Foreskin keratinocyte (primary cell): ENCODE measurements at places on chromosomes 11 and 22. TPM values are rescaled to one million over a fixed set of nuclear protein-coding genes. Genes with fewer than 3 reads are reported as not detected.

Gene LIPT2
- polyA plus RNA-seq, result 1.6 and 1.7 TPM in 2 replicates

Gene OR52H1
- polyA plus RNA-seq, result not detected in 2 replicates

Gene CSNK1E
- 134 and 153 TPM in 2 replicates for polyA plus RNA-seq

Gene NAP1L4
- 95.9 and 105 TPM in 2 replicates for polyA plus RNA-seq
